ENCODE measurements at places on chromosomes 1 and 21.

- no peak for DNase-seq
Measured at GRCh38 chr21:28294051-28294450, 698.6 kb downstream of the LTN1 start.

DNA sequence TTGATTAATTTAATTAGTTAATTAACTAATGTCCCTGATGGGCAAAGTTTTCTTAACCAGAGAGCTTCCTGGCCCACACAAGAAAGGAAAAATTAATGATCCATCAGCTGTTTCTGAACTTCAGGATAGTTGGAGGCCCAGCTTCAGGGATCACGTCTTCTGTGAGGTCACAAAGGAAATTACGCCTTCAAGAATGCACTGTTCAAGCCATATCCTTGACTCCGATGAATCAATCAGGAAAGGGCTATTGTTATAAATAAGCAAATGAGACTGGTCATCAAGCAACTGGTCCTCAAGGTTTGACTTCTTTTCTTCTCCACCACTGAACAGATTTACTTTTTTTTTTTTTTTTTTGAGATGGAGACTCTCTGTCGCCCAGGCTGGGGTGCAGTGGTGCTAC is 40.6 kb downstream of the TCP10L start:
- DNase-seq = no peak

DNA sequence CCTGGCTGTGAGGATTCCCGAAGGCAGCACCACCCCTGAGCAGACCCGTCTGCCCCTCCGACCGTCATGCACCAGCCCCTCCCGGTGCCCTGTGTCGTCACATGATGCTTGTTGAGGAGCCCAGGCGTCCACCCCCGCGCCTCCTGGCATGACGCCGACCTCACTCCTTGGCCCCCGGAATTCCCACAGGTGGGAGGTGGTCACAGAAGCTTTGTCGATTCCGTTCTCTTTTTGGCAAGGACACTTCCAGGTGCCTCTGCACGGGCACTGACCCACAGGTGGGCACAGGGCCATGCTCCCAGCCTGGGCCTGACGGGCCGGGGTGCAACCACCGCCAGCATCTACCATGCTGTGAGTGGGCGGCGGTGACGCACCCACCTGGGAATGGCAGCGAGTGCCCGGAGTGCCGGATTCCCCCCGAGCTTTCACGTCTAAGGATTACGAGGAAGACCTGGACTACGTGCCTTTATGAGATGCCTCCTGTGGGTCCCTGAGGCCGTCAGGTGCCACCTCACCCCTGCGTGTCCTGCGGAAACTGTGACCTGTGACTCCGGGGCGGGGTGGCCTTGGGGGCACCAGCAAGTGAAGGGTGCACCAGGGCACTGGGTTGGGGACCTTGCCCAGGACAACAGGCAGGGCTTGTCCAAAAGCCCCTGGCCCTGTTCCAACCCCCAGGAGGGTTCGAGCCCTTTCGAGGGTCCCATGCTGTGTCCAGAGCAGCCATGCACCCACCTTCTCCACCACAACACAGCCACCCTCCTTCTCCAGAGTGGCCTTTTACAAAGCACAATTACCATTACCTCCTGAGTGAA is 31.4 kb upstream of the COL6A1 start:
- DNase-seq = no peak

GRCh38 chr1:18484721-18485120 is 4.0 kb downstream of the KLHDC7A start:
- no peak for DNase-seq

DNA sequence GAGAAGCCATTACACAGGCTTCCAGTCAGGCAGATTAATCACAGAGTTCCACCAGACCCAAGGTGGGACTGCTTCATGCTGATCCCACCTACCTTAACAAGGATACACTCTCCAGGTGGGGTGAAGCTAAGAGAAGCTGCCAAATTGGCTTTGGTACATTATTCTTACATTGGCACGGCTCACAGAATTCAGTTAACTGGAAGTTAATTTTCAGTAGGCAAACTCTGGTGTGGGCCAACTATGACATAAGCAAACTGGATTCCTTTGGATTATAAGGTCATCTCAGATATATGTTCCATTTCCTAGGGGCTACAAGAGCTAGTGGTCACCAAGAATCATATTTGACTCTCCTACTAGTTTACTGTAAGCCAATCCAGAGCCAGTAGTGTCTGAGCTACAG is 448.8 kb upstream of the BEND5 start:
- DNase-seq = no peak

- no peak for DNase-seq
Measured at GRCh38 chr1:19630720-19631395, 13.3 kb upstream of the NBL1 start.

DNA sequence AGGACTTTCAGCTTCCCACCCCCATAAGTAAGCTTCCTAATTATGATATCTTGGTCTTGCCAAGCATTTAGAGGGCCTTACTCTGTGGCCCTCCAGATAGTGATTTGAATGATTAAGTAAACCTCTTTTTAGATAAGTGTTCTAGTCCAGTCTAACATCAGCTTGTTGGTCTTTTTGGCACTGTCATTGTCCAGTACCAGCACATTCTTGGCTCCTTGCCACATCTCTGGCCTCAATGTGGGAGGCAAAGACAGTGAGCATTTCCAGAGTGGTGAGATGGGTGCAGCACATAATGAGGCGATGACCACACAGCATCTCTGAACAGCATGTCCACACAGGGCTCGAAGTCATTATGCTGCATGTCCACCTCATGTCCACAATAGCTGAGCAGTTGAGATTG is 6.1 kb downstream of the CAPZA1 start:
- no peak for DNase-seq

DNA sequence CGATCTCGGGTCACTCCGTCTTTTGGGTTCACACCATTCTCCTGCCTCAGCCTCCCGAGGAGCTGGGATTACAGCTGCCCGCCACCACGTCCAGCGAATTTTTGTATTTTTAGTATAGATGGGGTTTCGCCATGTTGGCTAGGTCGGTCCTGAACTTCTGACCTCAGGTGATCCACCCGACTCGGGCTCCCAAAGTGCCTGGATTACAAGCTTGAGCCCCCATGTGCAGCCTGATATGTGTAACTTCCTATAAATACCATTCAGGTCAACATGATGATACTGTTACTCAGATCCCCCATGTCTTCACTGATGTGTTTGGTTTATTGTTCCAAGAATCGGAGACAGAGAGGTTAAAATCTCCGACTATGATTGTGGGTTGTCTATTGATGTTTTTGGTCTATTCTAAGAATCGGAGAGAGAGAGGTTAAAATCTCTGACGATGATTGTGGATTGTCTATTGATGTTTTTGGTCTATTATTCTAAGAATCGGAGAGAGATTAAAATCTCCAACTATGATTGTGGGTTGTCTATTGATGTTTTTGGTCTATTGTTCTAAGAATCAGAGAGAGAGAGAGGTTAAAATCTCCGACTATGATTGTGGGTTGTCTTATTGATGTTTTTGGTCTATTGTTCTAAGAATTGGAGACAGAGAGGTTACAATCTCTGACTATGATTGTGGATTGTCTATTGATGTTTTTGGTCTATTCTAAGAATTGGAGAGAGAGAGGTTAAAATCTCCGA is 17.0 kb downstream of the C1orf159 start:
- peak; percentile 62 for DNase-seq

DNA sequence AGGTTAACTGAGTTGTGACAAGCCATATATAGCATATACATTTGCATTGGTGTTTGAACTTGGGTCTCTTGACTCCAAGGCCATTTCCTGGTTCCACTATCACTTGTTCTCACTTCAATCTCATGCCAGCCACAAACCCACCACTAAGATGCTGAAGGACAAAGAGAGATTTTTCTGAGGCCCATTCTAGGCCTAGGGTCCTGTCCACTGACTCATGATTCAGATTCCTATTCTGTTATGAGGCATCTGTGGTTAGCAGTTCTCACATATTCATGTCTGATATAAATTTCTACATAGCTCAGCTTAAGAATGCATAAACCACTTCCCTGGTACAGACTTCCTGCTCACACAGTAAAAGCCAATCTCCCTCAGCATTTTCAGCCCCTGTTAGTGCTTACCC is 326.1 kb upstream of the BEND5 start:
- no peak for DNase-seq

Measured in CD4-positive, alpha-beta T cell treated with Interleukin-4 for 4 hours (primary cell).